Karpas-422 (cell line): ENCODE measurements at places on chromosomes 2 and 18.

DNA sequence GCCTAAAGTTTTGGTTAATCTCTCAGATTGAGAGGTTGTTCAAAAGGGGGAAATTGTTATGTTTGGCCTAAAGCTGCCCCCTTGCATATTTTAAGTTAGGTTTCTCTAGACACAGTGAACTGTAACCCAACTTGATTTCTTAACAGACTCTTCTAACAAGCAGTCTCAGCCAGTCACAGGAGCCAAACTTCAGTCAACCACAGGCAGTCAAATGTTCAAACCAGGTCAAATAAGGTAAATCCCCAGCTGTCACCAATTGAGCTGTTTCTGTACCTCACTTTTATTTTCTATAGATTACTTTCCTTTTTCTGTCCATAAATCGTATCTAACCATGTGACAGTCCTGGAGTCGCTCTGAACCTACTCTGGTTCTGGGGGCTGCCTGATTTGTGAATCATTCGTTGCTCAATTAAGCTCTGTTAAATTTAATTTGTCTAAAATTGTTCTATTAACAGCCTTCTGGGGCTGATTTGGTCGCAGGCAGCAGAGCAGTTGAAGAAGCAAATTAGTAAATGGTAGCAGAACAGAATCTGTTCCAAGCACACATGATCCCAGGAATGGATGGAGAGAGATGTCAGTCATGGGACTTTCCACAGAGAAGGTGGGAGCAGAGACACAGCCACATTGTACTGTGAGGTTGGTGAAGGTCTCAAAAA, 16.4 kb upstream of the NFU1 start:
- DNase-seq, result no peak

- DNase-seq, result no peak
Observed at GRCh38 chr2:162060532-162060931, 13.5 kb downstream of the DPP4 start.

- no peak for DNase-seq
Observed at GRCh38 chr18:55781481-55781957, 193.5 kb upstream of the TCF4 start.

DNA sequence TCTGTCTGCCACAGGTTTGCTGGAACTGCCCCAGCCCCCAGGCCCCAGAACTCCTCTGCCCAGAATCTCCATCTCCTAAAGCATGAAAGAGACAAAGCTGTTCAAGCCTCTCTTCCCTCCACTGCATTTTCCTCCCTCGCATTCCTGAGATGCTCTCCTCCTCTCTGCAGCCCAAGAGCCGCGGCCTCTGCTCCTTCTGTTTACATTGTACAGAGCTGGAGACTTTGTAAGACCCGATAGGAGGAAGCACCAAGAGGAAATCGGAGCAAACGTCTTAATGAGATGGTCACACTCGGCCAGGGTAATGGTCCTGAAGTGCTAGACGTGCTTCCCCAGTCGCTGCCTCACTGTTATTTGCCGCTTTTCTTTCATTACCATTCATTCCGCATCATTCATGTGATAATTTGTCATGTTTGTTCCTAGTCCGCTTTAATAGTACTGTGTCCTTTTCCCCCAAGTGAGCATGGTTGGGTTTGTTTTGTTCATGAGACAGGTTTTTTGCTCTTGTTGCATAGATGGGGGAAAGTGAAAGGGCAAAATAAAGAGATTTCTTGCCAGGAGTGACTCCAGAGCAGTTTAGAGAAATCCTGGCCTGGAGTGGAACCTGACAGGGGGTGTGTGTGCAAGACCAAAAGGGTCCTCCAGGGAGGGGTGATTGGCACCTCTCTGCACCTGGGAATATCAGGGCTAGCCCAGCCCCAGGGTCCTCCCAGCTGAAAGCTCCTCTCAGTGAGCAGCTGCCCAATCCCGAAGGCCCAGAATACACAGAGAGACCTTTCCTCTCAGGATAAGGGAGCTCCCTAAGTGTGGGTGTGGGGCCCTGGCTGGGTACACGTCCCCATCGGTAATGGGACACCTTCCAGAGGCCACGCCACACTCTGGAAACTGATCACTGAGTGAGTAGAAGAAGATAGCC, 44.9 kb upstream of the ID2 start:
- DNase-seq, result no peak

- DNase-seq, result no peak
Observed at GRCh38 chr2:226184540-226184939, 615.1 kb downstream of the IRS1 start.

GRCh38 chr2:79740879-79741443, 228.1 kb downstream of the CTNNA2 start:
- DNase-seq, result no peak
